ENCODE measurements at places on chromosomes 2 and 18.

GRCh38 chr2:219177552-219178376 lies at the start of gene RETREG2:
Gene RETREG2 (plus strand): TSS chr2:219178275. CDS start chr2:219178353, 78 bp downstream.
- DNase-seq = peak; percentile 94

DNA sequence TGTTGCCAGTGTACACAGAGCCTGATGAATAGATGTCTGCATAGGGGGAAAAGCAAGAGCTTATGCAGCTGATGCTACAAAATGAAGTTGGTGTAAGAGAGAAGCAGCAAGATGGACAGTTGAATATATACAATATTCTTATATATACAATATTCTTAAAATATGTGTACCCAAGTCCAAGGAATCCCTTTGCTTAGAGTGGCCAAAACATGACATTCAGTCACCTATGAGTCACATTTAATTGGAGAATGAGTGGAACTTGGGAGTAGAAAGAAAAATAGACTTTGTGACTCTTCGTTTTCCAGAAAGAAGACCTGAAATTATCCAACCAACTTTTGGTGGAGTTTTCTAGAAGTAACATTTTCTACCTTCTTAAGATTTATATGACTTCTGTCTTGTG lies 81.8 kb downstream of the SCN9A start:
- DNase-seq = no peak

GRCh38 chr18:77487951-77488740 lies 238.5 kb downstream of the GALR1 start:
- DNase-seq = no peak

DNA sequence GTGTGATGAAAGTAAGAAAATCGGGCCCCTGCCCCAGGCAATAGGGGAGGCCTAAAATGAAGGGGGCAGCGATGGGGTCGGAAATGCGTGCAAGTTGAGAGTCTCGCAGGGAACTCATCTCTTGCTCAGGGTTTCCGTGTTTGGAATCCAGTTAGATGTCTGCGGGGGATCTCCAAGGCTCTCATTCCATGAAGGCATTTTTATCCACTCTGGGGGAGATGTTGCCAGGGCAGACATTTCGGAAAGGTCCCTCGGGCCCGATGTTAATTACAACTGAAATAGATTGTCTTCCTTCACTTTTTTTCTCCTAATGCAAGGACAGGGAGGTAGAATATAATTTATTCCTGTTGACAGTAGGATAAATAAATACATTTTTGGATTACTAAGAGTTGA lies 12.8 kb upstream of the SKOR2 start:
- DNase-seq = no peak

DNA sequence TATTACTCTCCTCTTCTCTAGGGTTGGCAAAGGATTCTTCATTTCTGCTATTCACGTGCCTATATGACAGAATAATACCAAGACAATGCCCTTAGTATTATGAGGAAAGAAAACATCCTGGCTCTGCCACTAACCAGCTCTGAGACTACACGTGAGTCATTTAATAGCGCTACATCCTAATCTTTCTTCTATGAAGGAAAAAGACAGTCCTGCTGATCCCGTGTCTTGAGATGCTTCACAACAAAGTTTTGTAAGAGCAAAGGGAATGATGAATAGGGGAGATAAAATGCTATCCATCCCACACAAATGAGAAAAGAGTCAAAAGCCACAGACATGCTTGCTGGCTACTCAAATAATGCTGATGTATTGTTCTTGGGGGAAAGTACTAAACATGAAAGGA lies 152.8 kb downstream of the PID1 start:
- no peak for DNase-seq

DNA sequence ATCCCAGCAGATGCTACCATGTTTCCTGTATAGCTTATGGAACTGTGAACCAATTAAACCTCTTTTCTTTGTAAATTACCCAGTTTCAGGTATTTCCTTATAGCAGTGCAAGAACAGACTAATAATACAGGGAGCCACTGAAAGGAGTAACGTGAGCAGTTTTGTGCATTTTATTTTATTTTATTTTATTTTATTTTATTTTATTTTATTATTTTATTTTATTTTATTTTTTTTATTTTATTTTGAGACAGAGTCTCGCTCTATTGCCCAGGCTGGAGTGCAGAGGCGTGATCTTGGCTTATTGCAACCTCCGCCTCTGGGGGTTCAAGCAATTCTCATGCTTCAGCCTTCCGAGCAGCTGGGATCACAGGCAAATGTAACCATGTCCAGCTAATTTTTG lies 156.3 kb upstream of the MSH6 start:
- DNase-seq = no peak

GRCh38 chr18:36786686-36787085 lies 42.1 kb downstream of the TPGS2 start:
- no peak for DNase-seq

DNA sequence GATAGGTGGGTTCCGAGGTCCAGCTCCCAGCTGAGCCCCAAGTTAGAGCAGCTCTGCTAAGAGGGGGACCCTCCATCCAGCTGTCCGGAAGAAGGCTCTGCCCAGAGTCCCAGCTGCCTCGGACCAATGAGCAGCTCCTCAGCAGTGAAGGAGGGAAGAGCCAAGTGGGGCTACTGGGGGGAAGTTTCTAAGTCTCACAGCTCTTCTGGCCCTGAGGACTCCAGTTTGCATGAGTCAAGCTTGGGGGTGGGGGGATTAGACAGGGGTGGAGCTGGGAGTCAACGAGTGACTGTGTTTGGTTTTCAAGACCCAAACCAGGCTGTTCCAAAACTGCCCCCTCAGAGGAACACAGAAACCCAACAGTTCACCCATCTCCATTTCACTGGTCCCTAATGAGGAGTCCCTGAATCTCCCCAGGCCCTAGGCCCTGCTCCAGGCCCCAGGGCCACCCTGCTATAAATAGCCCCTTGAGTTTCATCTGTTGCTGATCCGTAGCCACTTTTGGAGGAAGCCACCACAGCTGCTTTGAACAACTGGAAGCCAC lies 100.9 kb downstream of the TNS1 start:
- DNase-seq = no peak

GRCh38 chr18:63702660-63703059 lies at the start of gene SERPINB11:
Gene SERPINB11 (plus strand): TSS chr18:63702960. CDS start chr18:63710194, 7,234 bp downstream.
- DNase-seq = no peak

GRCh38 chr2:134217351-134217750 lies 36.5 kb upstream of the MGAT5 start:
- DNase-seq = no peak

- DNase-seq = no peak
Observed at GRCh38 chr18:38956068-38956467, 1390.5 kb upstream of the CELF4 start.

GRCh38 chr18:38520786-38521185 lies 955.2 kb upstream of the CELF4 start:
- DNase-seq = no peak

GRCh38 chr18:79951545-79952455 lies at the start of gene SLC66A2:
Gene SLC66A2 (minus strand): TSS chr18:79951653. CDS start chr18:79950926, 727 bp downstream.
- peak; percentile 91 for DNase-seq
